ENCODE measurements at places on chromosomes 13 and 19.

GRCh38 chr13:98556968-98557631 is 19.8 kb downstream of the STK24 start:
- no peak for DNase-seq

- DNase-seq, result no peak
Observed at GRCh38 chr13:113546571-113547237, 37.8 kb upstream of the TFDP1 start.

GRCh38 chr13:97429681-97430081 is 4.3 kb upstream of the RAP2A start:
- no peak for DNase-seq

GRCh38 chr19:3454656-3455392 is 25.5 kb downstream of the SMIM24 start:
- DNase-seq, result no peak

- DNase-seq, result no peak
Observed at GRCh38 chr13:77720988-77721387, 23.5 kb downstream of the SLAIN1 start.

GRCh38 chr13:114152285-114152645 is 19.8 kb upstream of the RASA3 start:
- DNase-seq, result no peak

GRCh38 chr19:12544401-12544876 is 6.8 kb downstream of the ZNF564 start:
- DNase-seq, result no peak

DNA sequence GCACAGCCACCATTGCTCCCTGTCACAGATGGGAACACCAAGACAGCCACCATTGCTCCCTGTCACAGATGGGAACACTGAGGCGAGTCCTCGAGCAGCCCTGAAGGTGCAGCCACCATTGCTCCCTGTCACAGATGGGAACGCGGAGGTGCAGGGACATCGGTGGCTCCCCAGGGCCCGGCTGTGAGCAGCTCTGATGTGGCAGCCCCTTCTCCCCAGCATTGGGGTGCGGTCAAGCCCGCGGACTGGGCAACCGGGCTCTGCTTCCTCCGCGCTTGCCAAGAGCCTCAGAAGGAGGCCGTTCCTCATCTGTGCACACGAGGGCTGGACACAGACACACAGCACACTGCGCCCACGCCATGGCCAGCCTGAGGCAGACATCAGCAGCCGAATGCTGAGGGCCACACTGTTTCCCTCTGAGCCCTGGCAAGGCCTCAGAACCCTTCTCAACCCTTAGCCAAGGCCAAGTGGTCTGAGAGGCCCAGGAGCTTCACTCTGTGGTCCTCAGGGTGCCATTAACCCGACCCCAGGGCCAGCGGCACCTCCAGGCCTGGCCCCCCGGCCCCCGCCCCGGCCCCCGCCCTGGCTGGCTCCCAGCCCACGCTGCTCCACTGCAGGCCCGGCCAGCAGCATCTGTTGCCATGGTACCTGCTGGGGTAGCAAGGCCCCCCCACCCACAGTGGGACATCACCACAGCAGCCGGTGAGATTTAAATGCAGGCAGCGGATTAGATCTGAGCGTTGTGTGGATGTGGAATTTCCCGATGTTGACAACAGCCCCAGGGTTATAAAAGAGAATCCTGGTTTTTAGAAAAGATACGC is 18.4 kb downstream of the C2CD4C start:
- DNase-seq, result no peak

DNA sequence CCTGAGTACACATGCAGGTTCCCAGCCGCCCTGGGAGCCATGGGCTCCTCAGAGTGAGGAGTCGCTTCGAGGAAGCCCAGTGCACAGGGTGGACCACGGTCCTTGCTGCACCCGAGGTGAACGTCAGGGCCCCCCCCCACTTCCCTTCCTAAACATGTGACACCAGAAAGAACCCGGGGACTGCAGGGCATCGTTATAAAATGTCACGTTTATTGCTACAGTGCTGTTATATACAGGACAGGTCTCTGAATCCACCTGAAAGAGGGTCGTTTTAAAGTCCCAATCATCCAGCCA is 3.8 kb upstream of the UQCR11 start:
- no peak for DNase-seq

Data from DMS153 (cell line).